Keratinocyte (primary cell): ENCODE measurements at places on chromosomes 7 and 10.

DNA sequence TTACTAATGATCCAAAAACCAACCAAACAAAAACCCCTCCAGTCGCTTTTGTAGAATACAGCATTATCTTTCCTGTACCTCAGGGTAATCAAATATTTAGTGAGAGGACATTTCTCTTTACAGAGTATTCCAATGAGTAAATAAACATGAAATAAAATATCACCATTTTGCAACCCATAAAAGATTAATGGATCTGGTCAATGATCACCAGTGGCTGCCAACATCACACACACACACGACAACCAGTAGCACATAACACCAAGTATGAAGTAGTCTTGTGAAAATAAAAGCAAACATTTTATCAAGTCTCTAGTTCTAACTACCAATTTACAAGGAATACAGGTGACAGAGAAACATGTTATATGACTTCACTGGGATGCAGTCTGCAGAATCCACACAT is 188.6 kb upstream of the IMMP2L start:
- DNase-seq, result no peak

GRCh38 chr7:106143711-106144337 is 31.7 kb upstream of the SYPL1 start:
- no peak for DNase-seq

DNA sequence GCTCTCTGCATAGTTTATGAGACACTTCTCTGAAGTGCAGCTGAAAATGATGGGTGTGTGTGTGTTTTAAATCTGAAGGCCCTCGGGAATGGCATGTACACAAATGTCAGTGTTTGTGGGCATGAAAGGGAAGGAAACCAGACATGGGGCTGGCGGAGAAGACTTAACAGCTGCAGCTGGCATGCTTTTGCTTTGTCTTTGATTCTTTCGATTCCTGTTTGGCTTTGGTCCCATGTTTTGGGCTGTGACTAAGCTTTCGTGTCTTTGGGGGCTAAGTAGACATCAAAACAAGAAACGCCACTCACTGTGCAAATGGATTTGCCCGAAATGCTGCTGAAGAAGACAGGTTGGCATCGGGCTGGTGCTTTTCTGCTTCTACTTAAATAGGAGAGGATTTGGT is 179.3 kb downstream of the PFKFB3 start:
- no peak for DNase-seq

GRCh38 chr7:75879771-75880184 is 944 bp downstream of the RHBDD2 start:
- DNase-seq, result no peak

DNA sequence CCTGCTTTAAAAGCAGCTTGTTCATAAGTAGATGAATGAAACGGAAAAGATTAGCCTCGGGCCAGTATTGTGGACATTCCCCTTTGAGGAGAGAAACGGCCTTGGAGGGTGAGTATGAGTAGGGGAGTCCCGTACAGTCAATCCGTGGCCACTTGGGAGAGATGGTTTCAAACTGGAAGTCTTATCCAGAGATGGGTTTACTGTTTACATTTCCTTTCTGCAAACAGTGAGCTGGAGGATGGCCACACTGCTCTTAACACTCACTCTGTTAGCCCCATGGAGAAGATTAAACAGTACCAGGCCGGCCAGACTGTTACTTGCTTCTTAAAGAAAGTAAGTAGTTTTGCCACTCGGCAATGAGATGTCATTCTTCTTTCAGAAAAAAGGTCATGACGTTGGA is 20.3 kb downstream of the CALHM2 start:
- no peak for DNase-seq

GRCh38 chr10:97974100-97974499 is 56.3 kb downstream of the CRTAC1 start:
- DNase-seq, result no peak

- no peak for DNase-seq
Measured at GRCh38 chr7:121105262-121105661, 116.8 kb downstream of the CPED1 start.

- no peak for DNase-seq
Measured at GRCh38 chr7:1368682-1369571, 90.3 kb downstream of the MICALL2 start.

DNA sequence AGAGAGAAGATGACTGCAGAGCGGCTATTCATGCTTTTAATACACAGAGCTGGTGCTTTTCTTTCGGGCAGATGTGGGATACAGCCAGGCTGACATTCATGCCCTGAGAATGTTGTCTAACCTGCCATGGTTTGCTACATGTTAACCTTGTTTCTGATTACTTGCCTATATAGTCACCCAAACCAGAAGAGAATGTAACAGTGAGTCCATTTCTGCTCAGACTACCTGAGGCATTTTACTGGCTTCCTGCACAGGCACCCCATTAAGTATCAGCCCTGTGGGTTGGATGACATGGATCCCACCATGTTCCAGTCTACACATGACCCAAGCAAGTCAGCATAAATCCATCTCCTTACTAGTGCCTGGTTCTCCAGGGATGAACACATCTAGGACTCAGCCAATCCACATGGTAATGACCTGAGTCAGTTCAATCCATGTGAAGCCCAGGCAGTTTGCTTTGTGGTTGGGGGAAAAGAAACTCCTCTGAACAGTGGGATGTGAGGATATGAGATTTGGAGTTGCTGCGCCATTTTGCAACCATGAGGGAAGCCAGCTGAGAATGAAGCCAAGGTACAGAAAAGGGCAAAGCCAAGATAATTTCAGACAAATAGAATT is 55.7 kb upstream of the MKX start:
- DNase-seq, result peak; percentile 72

DNA sequence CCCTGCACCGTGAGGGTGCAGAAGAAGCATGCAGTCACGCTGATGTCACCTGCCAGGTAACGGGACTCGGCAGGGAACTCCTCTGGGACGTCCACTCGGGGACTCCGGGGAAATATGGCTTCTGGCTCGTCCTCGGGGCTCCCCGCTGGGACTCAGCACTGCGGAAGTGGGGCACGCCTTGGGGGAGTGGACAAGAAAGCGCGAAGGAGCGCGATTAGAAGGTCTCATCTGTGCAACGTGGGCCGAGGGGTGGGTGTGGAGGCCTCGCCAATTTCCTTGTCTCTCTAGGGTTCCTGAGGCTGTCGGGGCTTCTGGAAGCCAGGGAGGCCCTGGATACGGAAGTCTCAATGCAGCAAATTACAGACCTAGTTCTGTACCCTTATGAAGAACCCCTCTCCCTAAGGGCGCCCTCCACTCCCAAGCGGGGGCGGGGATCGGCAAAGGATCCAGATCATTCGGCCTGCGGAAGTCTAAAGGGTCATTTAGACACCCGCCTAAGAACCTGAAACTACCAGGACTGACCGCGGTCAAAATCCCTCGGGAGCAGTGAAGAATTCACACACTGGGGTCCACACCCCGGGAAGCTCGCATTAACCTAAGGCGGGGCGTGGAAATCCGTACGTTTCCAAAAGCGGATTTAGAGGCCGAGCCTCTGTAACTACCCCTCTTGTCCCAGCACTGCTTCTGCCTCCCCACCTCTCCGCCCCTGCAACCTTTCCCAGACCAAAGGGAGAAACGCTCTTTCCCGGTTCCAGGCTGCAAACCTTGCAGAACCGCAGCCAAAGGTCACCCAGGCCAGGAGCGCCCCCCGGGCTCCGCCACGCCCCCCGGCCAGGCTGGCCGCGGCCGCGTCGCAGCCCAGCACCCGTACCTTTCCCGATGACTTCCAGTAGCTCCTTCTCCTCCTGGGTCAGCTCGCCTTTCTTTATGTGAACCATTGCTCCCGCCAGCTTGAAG is 640 bp downstream of the ANKMY2 start:
- no peak for DNase-seq

GRCh38 chr7:80879849-80880248 is 39.0 kb downstream of the SEMA3C start:
- DNase-seq, result no peak

DNA sequence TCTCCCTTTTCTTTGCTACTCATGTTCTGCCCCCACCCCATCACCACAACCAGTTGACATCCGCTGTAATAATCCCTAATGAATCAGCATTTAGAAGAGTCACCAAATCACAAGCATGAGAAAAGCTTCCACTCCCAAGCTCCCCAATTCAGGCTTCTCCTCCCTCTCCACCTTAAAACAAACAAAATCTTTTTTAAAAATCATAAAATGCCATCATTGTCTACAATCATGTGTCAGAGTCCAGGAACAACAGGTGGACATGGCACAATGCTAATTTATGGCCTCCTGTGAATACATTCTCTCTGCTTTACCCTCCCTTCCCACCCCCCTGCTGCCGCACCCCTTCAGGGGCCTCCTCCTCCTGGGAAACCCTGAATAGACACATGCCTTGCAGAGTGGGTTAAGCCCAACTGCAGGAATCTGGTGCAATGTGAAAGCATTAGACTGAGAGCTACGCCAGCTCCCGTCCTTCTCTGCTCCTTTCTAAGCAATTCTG is 3.7 kb downstream of the LRRC4 start:
- no peak for DNase-seq

DNA sequence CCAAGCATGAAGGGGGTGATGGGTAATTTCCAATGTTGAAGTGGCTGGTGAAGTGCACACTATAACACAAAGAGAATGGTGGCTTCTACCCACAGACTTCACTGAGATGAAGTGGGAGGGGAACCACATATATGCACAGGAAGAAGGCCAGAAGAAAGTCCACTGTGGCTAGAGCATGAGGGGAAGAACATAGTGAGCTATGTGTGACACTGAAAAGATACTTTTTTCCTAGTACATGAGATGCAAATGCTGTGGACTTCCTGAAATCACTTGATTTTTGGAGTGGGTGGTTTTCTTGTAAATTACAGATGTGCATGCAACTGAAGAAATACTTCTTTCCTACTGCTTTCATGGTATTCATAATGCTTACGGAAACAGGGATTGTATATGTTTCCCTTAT is 115.6 kb upstream of the PHYHIPL start:
- no peak for DNase-seq

DNA sequence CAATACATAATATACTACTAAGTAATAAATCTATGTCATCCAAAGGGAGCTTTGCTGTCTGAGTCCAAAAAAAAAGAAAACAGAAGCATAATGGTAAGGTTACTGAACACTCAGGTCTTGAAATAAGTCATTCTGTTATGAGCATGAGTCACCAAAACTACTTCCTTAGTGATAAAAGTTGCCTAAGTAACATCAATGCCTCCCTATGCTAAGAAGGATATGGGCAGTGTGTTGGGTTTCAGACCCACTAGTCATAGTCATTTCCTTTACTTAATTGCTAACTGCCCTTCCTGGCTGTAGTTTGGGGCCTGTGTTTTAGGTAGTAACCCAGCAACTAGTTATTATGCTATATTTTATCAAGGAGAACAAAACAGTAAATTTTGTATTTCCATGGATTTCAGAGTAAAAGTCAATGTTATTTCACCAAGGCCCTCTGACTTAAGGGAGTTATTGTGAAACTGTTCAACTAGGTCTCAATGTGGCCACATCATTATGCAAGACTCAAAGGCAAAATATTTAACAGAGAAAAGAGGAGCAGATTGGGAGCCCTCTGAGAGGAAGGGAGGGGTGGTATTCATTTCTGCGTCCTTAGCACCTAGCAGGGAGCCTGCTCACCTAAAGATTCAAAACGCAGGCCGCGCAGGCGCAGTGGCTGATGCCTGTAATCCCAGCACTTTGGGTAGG is 11.7 kb upstream of the VIM start:
- no peak for DNase-seq

DNA sequence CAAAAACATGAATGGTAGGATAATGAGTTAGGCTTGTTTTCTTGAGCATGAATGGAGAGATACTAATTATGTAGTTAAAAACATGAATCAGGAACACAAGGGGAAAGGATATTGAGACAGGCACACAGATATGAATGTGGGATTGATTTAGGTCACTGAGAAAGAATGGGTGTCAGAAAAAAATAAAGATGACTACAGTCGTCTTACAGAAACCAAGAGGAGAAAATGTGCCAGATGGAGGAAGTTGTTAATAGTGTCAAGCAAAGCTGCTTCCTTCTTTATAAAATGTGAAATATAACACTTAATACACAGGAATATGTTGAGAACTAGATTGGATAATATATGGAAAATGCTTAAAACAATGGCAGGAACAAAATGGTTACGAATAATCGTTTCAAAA is 173.3 kb upstream of the BET1 start:
- no peak for DNase-seq

GRCh38 chr10:11757454-11757820 is 15.3 kb downstream of the ECHDC3 start:
- DNase-seq, result peak; percentile 91

DNA sequence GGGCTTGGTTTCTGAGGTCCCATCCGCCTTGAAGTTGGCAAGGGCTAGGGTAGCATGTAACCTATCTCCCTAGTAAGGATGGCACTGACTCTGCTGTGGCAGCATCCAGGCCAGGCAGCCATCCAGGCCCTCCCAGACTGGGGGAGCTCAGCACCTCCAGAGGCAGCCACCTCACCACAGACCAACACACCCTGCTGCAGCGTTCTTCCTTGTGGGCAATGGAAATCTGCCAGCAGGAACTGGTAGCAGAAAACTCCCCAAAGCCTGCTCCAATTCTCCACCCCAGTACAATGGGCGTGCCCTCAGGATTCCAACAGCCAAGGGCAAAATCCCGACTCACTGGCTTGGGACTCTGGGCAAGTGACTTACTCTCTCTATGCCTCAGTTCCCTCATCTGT is 27.5 kb downstream of the DLG5 start:
- DNase-seq, result peak; percentile 90

- DNase-seq, result no peak
Measured at GRCh38 chr7:125363873-125364272, 434.2 kb upstream of the POT1 start.

- no peak for DNase-seq
Measured at GRCh38 chr10:16232441-16232840, 204.4 kb upstream of the PTER start.

GRCh38 chr7:135901585-135902540 is 75.3 kb downstream of the MTPN start:
- no peak for DNase-seq

- no peak for DNase-seq
Measured at GRCh38 chr10:14534152-14534551, 203.4 kb upstream of the FRMD4A start.

DNA sequence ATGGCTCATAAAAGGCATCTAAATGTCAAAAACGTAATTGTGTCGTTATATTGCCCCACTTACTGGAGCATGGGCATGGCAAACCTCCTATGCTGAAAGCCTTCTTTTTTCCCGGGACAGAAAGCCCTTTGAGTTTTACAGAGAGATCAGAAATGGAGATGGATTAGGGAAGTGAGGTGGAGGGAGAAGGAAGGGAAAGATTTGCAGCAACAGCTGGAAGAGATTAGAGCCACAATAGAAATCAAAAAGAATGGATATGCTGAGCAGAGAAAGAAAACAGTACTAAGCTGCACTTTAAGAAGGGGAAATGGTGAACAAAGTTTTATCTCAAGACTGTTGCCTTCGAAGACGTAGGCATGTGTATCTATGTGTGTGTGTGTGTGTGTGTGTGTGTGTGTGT is 97.2 kb upstream of the PCGF5 start:
- no peak for DNase-seq

- no peak for DNase-seq
Measured at GRCh38 chr7:157707983-157708918, 371.4 kb downstream of the DNAJB6 start.
